ENCODE measurements at places on chromosomes 6 and 20. TPM values are rescaled to one million over a fixed set of nuclear protein-coding genes. Genes with fewer than 3 reads are reported as not detected.

The SLC17A2 gene
- not detected for total RNA-seq

The FAM209B gene
- not detected for total RNA-seq

The JAG1 gene
- 39.2 TPM for total RNA-seq

The CALHM5 gene
- total RNA-seq, result 6.8 TPM

The NFYA gene
- total RNA-seq, result 14.2 TPM

The E2F1 gene
- total RNA-seq, result 23.7 TPM

The MYL9 gene
- total RNA-seq, result 50.0 TPM

The OR2H2 gene
- total RNA-seq, result not detected

The RAB44 gene
- not detected for total RNA-seq

The OR2J2 gene
- total RNA-seq, result not detected

The APOBEC2 gene
- 0.16 TPM for total RNA-seq

The CDH22 gene
- total RNA-seq, result not detected

The LPA gene
- not detected for total RNA-seq

The HTR1B gene
- under 0.01 TPM for total RNA-seq

The DNAH8 gene
- 0.08 TPM for total RNA-seq

The CALHM4 gene
- not detected for total RNA-seq

The HTR1E gene
- total RNA-seq, result not detected

The ZBTB22 gene
- total RNA-seq, result 9.0 TPM

The CRISP2 gene
- total RNA-seq, result not detected

The BPI gene
- 1.4 TPM for total RNA-seq

The NCOA7 gene
- total RNA-seq, result 90.3 TPM

The CCN6 gene
- not detected for total RNA-seq

The RHAG gene
- not detected for total RNA-seq

The SLC12A5 gene
- not detected for total RNA-seq

The SNAI1 gene
- total RNA-seq, result 2.7 TPM

The SGK2 gene
- total RNA-seq, result 0.09 TPM

The GSTA4 gene
- total RNA-seq, result 46.3 TPM

The BFSP1 gene
- total RNA-seq, result 3.5 TPM

The CBLN4 gene
- total RNA-seq, result not detected

The ATP6V1G2 gene
- total RNA-seq, result 3.8 TPM

The AFDN gene
- 29.2 TPM for total RNA-seq

The PTPRT gene
- total RNA-seq, result not detected

The PDE10A gene
- total RNA-seq, result 6.1 TPM
